Stimulated activated CD8-positive, alpha-beta memory T cell treated with anti-CD3 and anti-CD28 coated beads, Interleukin-15, amount 100 ng/mL, for 1 hour (primary cell): ENCODE measurements at places on chromosomes 5 and 9.

GRCh38 chr5:75091597-75091996 is 39.2 kb upstream of the GCNT4 start:
- DNase-seq: no peak

DNA sequence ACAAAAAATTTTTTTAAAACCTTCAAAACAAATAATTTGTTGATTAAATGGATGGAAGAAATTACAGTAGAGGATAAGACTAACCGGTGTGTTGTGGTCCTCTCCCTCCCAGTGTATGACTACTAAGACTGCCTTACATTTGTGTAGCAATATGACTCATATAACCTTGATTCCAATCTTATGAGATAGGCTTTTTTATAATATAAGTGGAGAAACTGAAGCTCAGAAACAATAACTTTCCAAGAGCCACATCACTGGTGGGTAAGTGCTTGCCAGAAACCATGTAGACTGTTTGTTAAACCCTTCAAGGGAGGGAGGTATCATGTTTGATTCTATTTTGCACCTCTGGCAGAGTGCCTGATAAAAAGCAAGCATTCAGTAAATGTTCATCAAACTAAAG is 47.5 kb downstream of the NLN start:
- DNase-seq: no peak

DNA sequence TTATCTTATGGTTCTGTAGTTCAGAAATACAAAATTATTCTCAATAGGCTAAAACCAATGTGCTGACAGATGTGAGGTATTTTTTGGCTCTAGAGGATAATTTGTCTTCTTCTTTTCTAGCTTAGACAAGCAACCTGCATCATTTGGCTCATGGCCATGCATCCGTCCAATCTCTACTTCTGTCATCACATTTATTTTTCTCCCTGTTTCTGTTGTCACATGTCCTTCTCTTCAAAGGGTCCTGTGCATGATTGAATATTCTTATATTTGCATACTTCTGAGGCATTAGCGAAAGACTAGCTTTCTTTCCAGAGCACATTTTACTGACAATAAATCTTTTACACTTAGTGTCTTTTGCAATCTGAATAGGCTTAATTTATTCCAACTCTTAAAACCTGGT is 564.7 kb downstream of the CDH10 start:
- no peak for DNase-seq

GRCh38 chr9:120690372-120690771 is 23.9 kb downstream of the MEGF9 start:
- DNase-seq: no peak
